ENCODE measurements at places on chromosomes 3 and 15.

- no peak overlapping the region for H3K27ac ChIP-seq
- DNase-seq: no peak
- H3K4me1 ChIP-seq: no peaks in the 10 kb centered on the region
Observed at GRCh38 chr15:60076045-60076444, 71.9 kb downstream of the FOXB1 start.

GRCh38 chr15:51189669-51190385 is 95.1 kb upstream of the TNFAIP8L3 start:
- peaks cover 5% of the 10 kb centered on the region for H3K4me1 ChIP-seq
- no peak for DNase-seq
- H3K4me3 ChIP-seq: no peak overlapping the region
- H3K27ac ChIP-seq: no peak overlapping the region

DNA sequence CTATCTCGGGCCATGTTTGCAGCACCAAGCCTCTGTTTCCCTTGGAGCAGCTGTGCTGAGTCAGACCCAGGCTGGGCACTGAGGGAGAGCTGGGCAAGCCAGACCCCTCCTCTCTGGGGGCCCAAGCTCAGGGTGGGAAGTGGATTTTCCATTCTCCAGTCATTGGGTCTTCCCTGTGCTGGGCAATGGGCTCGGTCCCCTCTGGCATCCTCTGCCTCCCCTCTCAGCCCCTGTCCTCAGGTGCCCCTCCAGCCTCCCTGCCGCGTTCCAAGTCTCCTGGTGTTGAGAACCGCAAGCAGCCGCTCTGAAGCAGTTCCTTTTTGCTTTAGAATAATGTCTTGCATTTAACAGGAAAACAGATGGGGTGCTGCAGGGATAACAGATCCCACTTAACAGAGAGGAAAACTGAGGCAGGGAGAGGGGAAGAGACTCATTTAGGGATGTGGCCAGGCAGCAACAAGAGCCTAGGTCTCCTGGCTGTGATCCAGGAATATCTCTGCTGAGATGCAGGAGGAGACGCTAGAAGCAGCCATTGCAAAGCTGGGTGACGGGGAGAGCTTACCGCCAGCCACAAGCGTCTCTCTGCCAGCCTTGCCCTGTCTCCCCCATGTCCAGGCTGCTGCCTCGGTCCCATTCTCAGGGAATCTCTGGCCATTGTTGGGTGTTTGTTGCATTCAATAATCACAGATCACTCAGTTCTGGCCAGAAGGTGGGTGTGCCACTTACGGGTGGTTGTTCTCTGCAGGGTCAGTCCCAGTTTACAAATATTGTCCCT is 1.2 kb downstream of the RHO start:
- no peaks in the 10 kb centered on the region for H3K4me1 ChIP-seq
- no peak overlapping the region for H3K4me3 ChIP-seq
- H3K36me3 ChIP-seq: peaks cover 3% of the 10 kb centered on the region
- no peak overlapping the region for H3K27ac ChIP-seq
- H3K27me3 ChIP-seq: no peaks in the 10 kb centered on the region

DNA sequence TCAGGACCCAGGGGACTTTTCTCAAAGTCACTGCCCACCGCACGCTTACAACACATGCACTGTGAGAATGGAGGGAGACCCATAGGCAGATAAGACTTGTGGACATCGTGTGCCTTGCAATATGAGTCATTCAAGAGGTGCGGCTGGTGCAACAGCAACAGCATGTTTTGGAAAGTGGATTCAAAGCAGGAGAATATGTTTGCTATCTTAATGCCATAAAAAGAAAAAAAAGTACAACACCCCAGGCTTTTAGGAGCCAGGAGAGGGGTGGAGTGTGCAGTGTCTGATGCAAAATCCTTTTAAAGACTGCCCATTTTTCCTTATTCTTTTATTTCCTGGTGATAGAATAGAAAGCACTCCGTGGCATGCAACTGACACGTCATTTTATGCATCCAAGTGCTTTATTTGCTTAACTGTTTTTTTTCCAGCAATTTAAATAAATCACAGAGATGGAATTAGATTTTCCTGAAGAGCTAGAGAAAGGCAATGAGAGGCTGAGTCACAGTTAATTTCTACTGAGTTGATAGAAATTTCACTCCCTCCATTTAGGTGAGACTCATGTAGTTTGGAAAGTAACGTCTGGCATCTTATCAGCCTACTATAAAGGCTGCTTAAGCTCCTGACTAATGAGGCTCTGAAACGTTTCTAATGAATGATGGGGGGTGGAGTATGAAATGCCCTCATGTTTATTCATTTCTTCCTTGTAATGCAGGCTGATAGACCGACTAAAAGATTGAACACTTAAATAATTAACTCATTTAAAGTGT is 96.4 kb downstream of the NSUN3 start:
- no peak overlapping the region for H3K27ac ChIP-seq
- H3K4me3 ChIP-seq: no peak overlapping the region
- no peaks in the 10 kb centered on the region for H3K36me3 ChIP-seq
- no peaks in the 10 kb centered on the region for H3K27me3 ChIP-seq
- no peak for DNase-seq

DNA sequence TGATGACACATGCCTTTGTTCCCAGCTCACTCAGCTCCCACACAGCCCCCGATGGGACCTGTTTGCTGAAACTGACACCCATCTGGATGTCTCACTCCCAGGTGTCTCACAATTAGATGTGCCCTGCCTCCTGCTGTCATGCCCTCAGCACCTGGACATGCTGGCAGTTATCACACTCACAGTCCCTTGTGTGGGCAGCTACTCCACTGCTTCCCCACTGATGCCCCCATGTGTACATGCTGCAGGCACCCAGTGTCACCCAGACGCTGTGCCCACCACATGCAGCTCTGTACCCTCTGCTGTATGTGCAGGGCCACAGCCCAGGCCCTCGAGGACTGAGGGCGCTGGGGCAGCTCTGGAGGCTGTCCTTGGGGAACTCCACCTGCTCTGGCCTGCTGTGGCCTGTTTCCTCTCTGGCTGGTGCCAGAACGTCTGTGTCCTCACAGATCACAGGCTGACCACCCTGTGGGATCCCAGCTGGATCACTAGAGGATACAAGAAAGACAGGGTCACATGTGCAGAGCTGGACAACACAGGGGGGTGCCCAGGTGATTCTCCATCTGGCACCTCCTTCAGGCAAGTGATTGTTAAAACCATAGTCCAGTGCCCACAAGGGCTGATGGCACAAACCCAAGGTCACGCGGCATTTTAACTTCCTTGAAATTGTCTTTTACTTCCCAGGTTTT is 14.0 kb downstream of the C3orf22 start:
- peaks cover 36% of the 10 kb centered on the region for H3K27me3 ChIP-seq
- H3K36me3 ChIP-seq: peaks cover 3% of the 10 kb centered on the region
- H3K27ac ChIP-seq: no peak overlapping the region
- DNase-seq: no peak
- no peaks in the 10 kb centered on the region for H3K4me1 ChIP-seq

DNA sequence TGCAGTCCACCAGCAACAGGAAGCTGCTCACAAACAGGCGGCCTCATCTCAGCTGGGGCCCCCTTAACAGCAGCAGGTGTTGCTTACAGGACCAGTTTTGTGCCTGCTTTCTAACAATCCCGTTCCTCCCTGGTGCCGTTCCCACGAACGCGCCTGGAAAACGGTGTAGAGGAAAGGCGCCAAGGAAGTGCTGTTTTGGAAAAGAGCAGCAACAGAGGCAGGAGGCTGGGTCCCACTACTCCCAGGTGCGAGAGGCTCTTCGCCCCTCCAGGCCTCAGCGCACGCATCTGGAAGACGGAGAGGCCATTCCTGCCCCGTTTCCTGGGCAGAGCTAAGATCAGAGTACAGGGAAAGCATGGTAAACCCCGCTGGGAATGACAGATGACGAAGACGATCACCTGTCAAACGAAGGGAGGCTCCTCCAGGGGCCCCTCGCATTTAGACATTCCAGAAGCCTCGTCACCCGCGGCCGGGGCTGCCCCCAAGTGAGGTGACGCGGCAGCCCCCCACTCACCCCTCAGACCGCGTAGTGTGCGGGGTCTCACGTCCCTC is 603 bp downstream of the SCAPER start:
- H3K27me3 ChIP-seq: no peaks in the 10 kb centered on the region
- H3K4me3 ChIP-seq: peak overlapping the region; percentile 88
- peak overlapping the region; percentile 93 for H3K27ac ChIP-seq
- no peaks in the 10 kb centered on the region for H3K36me3 ChIP-seq
- DNase-seq: peak; percentile 2
- H3K4me1 ChIP-seq: peaks cover 14% of the 10 kb centered on the region

GRCh38 chr3:134699141-134699711 is 48.4 kb upstream of the KY start:
- peaks cover 12% of the 10 kb centered on the region for H3K27me3 ChIP-seq
- no peak for DNase-seq
- H3K27ac ChIP-seq: no peak overlapping the region
- H3K4me1 ChIP-seq: no peaks in the 10 kb centered on the region

GRCh38 chr3:150868282-150868681 is 37.0 kb downstream of the MINDY4B start:
- DNase-seq: no peak
- H3K27ac ChIP-seq: no peak overlapping the region
- no peak overlapping the region for H3K4me3 ChIP-seq
- peaks cover 8% of the 10 kb centered on the region for H3K36me3 ChIP-seq
- peaks cover 34% of the 10 kb centered on the region for H3K27me3 ChIP-seq

- H3K27me3 ChIP-seq: peaks cover 25% of the 10 kb centered on the region
- no peaks in the 10 kb centered on the region for H3K4me1 ChIP-seq
- no peak for DNase-seq
- H3K36me3 ChIP-seq: no peaks in the 10 kb centered on the region
- no peak overlapping the region for H3K27ac ChIP-seq
Observed at GRCh38 chr3:134751831-134752230, 43.2 kb upstream of the EPHB1 start.

- H3K27ac ChIP-seq: no peak overlapping the region
- H3K36me3 ChIP-seq: no peaks in the 10 kb centered on the region
- H3K4me1 ChIP-seq: no peaks in the 10 kb centered on the region
- H3K4me3 ChIP-seq: no peak overlapping the region
- DNase-seq: no peak
- no peaks in the 10 kb centered on the region for H3K27me3 ChIP-seq
Observed at GRCh38 chr3:76582632-76583378, 457.1 kb upstream of the ROBO2 start.

- peaks cover 2% of the 10 kb centered on the region for H3K4me1 ChIP-seq
- peaks cover 21% of the 10 kb centered on the region for H3K27me3 ChIP-seq
- no peak overlapping the region for H3K4me3 ChIP-seq
- H3K27ac ChIP-seq: no peak overlapping the region
- H3K36me3 ChIP-seq: peaks cover 6% of the 10 kb centered on the region
Observed at GRCh38 chr3:138455801-138456716, 21.6 kb downstream of the ESYT3 start.

DNA sequence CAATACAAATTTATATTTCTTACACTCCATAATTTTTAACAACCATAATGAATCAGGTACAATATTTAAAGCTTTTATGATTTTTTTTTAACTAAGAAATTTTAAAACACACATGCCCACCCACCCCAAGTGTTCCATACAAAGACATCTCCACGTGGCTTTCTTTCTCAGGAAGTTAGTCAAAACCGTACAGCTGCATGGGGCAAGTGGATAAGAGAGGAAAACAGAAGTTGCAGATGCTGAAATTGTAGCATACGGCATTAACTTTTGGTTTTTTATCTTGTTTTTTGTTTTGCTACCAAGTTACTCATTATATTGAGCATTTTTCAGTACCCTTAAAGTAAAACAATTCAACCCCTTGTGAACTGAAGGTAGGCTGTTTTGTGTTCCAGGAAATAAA is 14.8 kb downstream of the GNB4 start:
- H3K4me3 ChIP-seq: no peak overlapping the region

- no peaks in the 10 kb centered on the region for H3K27me3 ChIP-seq
- peaks cover 49% of the 10 kb centered on the region for H3K4me1 ChIP-seq
- H3K4me3 ChIP-seq: peak overlapping the region; percentile 2
- DNase-seq: peak; percentile 33
- peak overlapping the region; percentile 76 for H3K27ac ChIP-seq
Observed at GRCh38 chr3:59424268-59425010, 374.6 kb upstream of the CFAP20DC start.

GRCh38 chr15:99536422-99537040 is 29.3 kb upstream of the MEF2A start:
- no peak for DNase-seq
- no peaks in the 10 kb centered on the region for H3K36me3 ChIP-seq
- H3K4me1 ChIP-seq: no peaks in the 10 kb centered on the region
- no peak overlapping the region for H3K27ac ChIP-seq
- H3K4me3 ChIP-seq: no peak overlapping the region

DNA sequence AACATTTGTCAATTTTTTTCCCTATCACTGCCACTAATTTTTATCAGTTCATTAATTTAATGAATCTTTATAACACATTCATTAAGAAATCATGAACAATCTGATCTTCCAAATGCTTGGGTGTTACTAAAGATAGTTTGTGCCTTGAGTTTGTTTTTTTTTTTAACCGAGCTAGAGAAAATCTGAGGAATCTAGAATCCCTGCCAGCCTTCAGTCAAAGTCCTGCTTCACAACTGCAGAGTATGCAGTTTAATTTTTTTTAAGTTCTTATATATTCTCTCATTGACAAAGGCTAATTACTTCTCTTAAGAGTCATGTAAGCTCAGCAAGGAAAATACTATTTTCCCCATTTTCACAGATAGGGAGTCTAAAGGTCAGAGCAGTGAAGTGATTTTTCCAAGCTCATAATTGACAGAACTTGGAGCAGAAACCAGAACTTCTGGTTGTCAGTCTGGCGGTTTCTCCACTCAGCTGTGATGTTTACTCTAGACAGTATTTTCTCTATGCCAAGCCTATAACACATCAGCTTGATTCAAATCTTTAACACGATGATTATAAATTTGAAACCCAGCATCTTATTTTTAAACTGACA is 55.7 kb downstream of the TNIK start:
- H3K36me3 ChIP-seq: peaks cover 7% of the 10 kb centered on the region
- H3K27me3 ChIP-seq: no peaks in the 10 kb centered on the region
- H3K4me1 ChIP-seq: peaks cover 30% of the 10 kb centered on the region
- no peak overlapping the region for H3K4me3 ChIP-seq
- no peak for DNase-seq

DNA sequence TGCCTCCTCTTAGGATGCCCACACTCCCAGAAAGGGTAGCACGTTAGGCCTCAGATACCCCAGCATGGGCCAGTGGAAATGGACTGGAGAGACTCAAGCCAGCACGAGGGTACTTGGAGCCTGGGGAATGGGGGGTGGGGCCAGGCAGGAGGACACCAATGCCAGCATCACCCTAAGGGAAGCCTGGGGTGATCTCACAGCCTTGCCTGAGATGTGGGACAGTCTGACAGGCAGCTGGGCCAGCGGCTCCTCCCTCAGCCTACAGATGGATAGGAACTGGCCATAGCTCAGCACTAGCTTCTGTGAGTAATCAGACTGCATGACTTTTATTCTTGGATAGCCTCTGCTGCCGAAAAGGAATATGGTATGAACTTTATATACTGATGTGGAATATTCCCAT is 59.6 kb upstream of the MRPS22 start:
- H3K27ac ChIP-seq: no peak overlapping the region
- no peak overlapping the region for H3K4me3 ChIP-seq
- no peak for DNase-seq
- H3K27me3 ChIP-seq: peaks cover 17% of the 10 kb centered on the region

All from effector memory CD8-positive, alpha-beta T cell (primary cell).